ENCODE measurements at places on chromosomes 11 and 22.

GRCh38 chr11:112241486-112241885 lies 15.3 kb downstream of the PTS start:
- no peak for DNase-seq

DNA sequence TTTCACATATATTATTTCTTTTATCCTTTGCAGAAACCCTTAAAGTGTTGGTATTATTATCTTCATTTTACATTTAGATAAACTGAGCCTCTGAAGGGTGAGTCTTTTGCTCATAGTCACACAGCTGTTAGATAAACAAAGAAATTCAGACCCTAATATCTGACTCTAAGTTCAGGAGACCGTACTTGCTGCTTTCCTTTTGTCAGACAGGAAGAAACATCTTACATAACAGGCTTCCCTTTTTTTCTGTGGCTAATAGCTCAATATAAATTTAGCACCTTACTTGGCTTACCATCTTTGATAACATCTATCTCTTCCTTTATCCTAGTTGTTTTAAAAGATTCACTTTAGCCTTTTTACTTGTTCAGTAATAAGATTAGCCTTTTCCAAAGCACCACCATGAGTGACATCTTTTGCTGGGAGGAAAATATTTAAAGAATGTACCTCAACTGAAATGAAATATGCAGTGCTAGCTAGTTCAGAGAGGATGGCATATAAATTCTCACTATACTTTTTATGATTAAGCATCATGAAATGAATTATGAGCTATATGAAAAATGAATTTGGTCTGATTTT lies 128.6 kb downstream of the WNT11 start:
- no peak for DNase-seq

GRCh38 chr22:38953577-38954413 lies 3.6 kb upstream of the APOBEC3A start:
- peak; percentile 21 for DNase-seq

DNA sequence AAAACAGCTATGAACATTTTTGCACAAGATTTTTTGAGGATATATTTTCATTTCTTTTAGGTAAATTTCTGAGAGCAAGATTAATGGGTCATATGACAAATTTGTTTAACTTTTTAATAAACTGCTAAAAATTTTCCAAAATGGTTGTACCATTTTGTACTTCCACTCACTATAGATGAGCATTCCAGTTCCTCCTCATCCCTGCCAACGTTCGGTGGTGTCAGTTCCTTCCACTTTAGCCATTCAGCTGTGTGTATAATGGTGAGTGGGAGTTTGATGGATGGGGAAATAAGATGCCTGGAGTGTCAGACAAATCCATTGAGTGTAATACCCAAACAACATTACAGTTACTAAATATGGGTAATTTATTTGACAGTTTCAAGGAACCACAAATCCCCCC lies 49.7 kb downstream of the MIAT start:
- DNase-seq = no peak

DNA sequence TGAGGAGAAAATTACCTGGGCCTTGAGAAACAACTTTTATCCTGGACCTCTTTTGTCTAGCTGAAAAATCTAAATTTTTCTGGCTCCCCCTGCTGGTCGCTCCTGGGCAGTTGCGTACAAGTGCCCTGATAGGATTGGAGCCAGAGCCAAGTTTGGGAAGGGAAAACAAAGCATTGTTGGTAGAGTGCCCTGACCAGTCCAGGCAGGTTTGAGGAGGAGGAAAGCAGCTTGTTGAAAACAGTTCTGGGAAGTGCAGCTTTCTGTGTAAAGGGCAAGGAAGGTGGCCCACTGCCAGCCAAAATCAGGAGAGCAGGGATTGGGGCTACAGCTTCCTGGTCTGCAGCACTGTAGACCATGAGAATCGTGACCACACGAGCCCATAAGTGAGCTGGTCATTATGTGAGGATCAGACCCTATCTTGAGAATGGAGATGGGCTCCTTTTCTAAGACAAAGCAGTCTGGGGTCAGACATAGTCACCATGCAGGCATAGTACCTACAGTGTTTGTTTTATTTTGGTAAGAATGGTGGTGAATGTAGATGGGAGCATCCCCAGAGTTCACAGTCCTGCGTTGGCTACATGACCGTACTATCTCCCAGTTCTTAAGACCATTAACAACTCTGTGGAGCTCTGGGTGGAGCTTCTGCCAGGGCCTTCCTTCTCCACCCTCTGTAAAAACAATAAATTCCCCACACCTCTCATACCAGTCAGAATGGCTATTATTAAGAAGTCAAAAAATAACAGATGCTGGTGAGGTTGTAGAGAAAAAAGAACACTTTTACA lies 21.3 kb upstream of the PIK3IP1 start:
- DNase-seq = no peak

DNA sequence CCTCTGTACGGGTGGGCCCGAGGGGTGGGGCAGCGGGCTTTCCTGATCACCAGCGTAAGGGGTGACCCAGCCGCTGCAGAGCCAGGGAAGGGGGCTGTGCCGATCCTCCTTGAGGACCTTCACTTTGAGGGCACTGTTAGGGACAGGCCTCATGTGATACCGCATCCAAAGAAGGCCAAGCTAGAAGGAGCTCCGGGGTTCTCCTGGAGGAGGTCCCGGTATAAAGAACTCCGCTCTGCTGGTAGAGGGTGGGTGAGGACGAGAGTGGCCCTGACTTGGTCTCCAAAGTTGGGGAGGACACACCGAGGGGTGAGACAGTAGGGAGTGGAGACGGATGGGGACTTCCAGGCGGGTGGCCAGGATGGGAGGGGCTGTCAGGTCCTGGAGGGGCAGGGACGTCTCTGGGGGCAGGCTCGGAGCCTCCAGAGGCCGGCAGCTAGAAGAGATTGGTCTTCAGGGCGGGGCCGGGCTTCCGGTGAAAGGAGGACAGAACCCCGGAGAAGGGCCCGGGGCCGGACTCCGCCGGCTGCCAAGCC lies 4.6 kb downstream of the PHOX2A start:
- DNase-seq = no peak

GRCh38 chr22:48702573-48703264 lies 1125.0 kb downstream of the BRD1 start:
- no peak for DNase-seq

- no peak for DNase-seq
These were observed 46.2 kb downstream of the WNT11 start for GRCh38 chr11:76159983-76160661.

GRCh38 chr11:121741761-121742361 lies 289.1 kb upstream of the SORL1-AS1 start:
- DNase-seq = no peak

GRCh38 chr11:15346907-15347306 lies 232.2 kb downstream of the INSC start:
- no peak for DNase-seq

DNA sequence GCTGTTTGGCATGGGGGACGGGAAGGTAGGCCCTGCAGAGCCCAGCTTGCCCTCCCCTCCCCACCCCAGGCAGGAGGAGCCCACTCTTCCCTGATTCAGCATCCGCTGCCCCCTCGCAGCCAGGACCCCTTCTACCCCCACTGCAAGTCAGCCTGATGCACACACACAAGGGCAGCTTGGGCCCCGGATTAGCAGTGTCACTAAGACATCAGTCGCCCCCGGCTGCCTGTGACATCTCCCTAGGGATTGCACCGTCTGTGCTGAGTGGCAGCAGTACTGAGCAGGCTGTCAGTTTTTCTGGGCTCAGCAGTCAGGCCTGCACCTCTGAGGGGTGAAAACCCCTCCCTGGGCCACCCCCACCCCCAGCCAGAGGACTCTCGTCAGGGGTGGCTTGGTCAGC lies 30.4 kb upstream of the SYT7 start:
- DNase-seq = no peak

DNA sequence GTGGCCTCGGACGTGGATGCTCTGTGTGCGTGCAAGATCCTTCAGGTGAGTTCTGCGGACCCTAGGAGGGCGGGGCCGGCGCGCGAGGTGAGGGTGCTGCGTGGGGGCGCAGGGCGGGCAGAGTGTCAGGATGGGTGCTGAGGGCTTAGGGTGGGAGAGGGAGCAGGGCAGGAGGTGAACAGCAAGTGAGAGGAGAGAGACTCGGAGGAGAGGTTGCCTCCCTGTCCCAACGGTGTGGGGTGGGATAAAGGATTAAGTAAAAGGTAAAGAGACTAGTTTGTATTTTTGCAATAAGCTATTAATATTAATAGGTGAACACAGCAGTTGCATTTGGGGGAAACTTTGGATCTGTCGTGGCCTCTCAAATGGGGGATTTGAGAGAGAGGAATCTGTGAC lies 451 bp downstream of the CDC45 start:
- DNase-seq = no peak

GRCh38 chr11:111408789-111409727 lies 30.0 kb upstream of the POU2AF1 start:
- DNase-seq = no peak

DNA sequence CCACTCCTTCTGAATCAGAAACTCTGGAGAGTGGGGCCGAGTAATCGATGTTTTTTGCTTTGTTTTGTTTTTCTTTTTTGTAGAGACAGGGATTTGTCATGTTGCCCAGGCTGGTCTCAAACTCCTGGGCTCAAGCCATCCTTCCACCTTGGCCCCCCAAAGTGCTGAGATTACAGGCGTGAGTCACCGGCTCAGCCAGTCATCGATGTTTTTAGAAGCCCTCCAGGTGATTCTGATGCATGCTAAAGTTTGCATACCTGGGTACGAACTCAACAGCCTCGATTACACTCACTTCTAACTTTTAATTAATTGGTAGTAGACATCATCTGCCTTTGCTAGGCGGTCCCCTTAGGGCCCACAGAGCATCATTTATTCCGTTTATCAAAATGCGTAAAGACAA lies 50.3 kb downstream of the C11orf71 start:
- no peak for DNase-seq
